NCI-H187 treated with DMSO at 0.1 percent for 48 hours (cell line): ENCODE measurements at places on chromosomes 1 and 21.

- no peak for DNase-seq
These were observed 30.9 kb downstream of the AGT start for GRCh38 chr1:230682882-230683610.

DNA sequence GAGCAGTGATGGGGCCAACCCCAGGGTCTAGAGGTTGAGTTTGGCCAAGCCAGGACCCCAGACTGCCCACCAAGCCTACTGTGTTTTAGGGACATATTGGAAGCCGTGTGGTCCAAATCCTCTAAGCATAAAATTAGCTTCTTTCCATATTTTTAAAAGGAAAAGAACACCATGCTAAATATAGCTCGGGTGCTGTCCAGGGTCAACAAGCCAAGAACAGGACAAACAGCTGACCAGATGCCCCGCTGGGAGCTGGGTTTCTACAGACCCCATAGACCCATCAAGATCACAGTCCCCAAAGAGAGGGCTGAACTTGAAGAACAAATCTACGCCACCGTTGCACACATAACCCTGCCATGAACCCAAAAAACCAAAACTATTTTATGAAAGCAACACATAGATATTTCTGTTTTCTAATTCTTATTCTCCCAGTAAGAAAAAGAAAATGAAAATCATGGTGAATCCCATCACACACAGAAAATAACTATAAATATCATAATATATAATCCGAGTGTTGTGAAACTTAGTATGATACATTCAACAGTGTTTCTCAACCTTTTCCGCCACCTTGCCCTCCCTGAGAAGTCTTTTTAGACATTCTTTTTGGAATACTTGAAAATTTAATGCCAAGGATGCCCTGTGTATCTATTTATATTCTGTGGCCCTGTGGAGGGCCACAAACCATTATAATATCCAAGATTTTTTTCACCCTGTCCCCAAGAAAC is 36.2 kb upstream of the FHAD1 start:
- DNase-seq: no peak

GRCh38 chr1:94272388-94272787 is 35.0 kb upstream of the ARHGAP29 start:
- no peak for DNase-seq

GRCh38 chr1:125080077-125080476 is 3895.3 kb downstream of the SRGAP2C start:
- no peak for DNase-seq

- DNase-seq: peak; percentile 97
These were observed at the start of gene C1orf116 for GRCh38 chr1:207032528-207033017. C1orf116 (minus strand) TSS chr1:207032756; CDS start chr1:207027598, 5,158 bp downstream.

- DNase-seq: no peak
These were observed 34.7 kb upstream of the CLSTN1 start for GRCh38 chr1:9858293-9859035.

DNA sequence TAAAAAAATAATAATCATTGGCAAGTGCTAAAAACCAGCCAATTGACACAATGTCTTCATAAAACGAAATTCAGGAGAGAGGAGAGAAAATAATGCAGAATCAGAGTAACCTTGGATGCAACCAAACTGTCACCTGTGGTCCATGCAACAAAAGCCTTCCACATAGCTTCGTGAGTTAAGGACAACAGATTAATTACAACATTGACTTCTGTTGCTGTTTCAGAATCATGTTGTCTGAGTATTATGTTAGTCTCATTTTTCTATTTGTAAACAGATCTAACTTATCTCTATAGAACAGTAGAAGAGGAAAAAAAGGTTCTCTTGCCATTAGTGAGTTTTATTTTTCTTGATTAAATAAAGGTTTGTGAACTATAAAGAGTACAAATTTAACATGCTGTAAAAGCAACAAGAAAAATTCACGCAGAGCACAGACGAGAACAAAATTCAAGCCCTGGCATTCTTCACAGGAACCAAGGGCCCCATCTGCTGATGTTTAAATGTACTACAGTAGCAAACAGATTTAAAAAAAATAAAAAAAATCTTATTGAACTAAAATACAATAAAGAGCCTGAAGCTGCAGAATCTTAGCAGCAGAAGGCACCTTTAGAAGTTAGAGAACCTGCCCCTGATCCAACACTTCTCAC is 381.1 kb upstream of the PKN2 start:
- DNase-seq: no peak

- no peak for DNase-seq
These were observed 104.9 kb upstream of the EDN2 start for GRCh38 chr1:41589395-41589794.

GRCh38 chr1:97209381-97209957 is 487.9 kb downstream of the PTBP2 start:
- DNase-seq: no peak

DNA sequence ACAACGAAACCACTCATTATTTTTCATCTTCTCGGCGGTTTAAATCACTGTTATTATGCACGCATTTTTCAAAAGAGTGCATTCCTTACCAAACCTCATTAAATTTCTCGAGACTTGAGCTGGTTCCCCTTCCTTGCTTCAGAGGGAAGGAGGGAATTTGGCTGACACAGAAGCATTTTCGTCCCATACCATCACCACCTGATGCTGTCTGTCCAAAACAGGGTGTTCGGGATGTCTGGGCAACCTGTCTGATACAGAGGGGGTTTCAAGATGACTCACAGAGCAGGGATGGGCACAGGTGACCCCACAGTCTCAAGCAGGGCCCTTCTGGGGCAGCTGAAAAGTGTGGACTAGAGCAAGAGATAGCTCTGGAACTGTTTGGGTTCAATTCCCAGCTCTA is 12.3 kb upstream of the RCC2 start:
- DNase-seq: no peak

DNA sequence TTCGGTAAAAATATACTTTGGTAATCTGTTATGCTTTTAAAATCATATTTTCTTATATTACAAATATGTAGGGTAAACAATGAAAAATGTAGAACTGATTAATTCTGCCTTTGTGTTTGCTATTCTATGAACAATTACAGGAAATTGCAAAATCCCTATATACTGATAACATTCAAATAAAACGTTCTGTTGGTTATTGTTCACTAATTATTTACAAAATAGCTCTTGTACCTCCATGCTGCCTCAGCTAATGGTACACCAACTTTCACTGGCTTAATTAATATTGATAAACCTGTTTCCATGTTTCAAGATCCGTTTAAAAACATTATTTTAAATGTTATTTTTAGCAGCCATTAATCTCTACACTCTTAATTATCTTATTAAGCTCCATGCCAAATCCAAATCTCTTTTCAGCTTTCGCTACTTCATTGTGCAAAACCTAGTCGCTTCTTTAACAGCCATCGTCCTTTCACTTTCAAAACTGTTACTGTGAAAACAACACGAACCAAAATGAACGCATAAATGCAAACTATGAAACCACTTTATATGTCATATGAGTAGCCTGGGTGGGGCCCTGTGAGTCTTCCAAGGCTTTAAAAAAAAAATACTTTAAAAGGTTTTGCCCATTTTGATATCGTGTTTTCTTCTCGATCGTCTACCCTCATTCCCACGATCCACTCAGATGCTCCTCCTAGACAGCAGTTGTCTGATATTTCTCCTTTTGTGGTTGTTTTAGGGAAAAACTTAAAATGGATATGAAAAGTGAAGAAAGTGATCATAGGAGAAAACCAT is 807.1 kb downstream of the USP25 start:
- no peak for DNase-seq

- no peak for DNase-seq
These were observed 10.0 kb upstream of the LBR start for GRCh38 chr1:225437710-225438437.

- DNase-seq: no peak
These were observed 97.3 kb downstream of the SUSD4 start for GRCh38 chr1:223266632-223267172.

GRCh38 chr1:28097100-28097472 is 8.7 kb upstream of the EYA3 start:
- no peak for DNase-seq

DNA sequence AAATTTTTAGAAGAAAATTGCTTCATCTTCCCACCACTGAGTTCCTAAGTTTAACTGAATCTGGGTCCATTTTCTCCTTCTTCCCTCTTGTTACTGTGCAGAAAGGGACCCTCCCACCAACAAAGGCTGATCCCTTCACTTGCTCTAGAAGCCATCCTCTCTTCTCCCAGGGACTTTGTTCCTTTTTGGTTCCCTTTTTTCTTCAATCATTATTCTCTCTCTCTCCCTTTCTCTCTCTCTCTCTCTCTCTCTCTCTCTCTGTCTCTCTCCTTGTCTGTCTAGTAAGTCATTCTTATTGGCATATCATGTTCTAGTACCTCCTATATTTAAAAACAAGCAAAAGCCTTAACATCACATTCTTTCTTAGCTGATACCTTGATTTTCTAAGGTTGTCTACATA is 31.7 kb upstream of the GADD45A start:
- DNase-seq: no peak

DNA sequence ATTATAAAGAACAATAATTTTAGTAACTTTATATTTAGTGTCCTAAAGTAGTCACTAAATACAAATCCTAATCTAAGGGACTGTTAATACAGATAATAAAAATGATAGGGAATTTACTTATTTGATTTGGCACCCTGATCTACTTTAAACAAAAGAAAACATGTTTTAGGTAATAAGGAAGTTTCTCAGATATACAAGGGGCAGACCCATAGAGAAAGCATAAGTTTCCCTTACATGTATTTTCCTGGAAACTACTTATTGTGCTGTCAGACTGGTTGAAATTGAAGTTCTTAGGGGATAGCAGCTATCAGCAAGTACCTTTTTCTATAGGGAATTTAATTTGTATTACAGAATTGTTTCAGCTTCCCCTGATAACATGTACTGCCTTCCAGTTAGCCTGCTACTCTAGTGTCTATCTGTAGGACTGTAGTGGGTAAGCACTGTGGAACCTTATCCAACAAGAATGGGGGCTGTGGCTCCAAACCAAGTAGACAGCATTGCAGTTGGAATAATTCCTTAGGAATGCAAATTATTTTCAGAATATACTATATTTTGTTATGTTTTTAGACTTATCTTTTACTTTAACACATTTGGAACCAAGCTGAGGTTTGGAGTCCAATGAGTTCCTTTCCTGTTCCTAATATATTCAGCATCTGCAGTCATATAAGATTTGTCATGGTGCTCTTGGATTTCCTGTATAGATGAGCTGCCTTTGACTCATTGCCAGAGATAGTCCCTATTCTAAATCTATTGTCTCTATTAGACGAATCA is 14.7 kb downstream of the MSH4 start:
- DNase-seq: no peak

DNA sequence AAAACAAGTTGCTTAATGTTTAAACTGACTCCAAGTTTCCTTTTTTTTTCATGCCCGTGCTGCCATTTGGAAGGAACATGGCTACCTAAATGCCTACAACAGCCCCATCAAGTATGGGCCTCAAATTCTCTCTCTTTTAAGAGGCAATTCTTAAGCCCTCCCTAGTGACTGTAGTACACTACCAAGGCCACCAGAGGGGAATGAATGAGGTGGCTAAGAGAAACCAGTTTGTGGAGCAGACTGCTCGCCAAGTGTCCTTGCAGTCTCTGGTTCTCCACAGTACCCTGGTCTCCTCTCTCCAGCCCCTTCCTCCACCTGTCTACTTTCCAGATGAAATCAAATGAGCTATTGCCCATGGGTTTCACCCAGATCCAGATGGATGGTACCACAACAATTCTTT is 1809.6 kb downstream of the BRINP3 start:
- DNase-seq: no peak

GRCh38 chr1:5554784-5555183 is 437.4 kb downstream of the NPHP4 start:
- DNase-seq: no peak

GRCh38 chr1:40936931-40937339 is 42.6 kb upstream of the CTPS1 start:
- no peak for DNase-seq

DNA sequence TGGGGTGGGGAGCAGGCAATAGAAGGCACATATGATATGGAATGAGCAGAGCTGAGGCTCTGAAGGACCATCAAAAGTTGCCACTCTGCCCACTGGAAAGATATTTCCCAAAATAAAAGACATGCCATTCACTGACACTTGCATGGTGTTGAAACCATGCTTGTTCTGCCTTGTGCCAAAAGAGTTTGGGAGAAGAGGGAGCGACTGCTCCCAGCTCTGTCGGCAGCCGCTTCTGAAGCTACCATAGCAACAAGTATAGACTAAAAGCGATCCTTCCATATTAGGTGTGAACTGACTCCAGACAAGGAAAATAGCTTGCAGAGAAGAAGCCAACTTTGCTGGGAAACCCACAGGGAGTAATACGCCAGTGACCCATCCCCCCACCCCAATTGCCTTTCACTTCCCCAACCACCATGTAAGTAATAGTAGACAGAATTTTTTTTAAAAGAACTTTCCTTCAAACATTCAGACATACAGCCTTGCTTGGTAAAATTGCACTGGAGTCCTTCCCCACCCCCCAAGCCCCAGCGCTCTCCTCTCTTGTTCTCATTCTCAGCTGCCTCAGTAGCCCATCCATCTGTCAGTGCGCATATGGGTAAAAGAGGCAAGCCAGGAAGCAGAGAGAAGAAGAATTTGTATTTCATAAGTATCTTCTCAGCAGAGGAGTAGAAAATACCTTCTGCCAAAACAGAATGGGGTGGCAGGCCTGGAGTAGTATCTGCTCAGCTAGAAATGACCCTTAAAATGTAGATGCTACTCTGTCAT is 263.7 kb downstream of the OMA1 start:
- no peak for DNase-seq

DNA sequence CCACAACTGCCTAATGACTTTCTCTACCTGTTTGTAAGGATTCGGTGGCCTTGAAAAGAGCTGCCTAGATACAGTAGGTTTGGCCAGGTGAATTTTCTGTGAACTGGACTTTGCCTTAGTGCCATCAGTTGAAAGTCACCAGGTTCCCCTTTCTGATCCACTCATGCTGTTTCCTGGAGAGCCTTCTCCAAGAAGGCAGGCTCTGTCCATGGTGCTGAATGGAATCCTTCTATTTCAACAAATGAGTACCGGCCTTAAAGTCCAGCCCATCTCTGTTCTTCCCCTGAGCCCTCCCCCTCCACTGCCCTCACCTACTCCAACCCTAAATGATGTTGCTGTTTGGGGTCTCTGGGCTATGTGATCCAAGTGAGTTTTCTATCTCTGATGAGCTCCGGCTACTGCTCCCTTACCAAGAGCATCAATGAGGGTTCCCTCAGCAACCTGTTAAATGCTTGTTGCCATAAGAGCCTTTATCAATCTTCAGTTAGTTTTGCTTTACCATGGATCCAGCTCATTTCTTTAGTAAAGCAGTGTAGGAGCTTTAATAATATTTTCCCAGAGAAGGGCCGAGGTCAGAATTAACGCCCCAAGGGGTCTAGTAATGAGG is 500.4 kb downstream of the PTPRU start:
- DNase-seq: no peak

DNA sequence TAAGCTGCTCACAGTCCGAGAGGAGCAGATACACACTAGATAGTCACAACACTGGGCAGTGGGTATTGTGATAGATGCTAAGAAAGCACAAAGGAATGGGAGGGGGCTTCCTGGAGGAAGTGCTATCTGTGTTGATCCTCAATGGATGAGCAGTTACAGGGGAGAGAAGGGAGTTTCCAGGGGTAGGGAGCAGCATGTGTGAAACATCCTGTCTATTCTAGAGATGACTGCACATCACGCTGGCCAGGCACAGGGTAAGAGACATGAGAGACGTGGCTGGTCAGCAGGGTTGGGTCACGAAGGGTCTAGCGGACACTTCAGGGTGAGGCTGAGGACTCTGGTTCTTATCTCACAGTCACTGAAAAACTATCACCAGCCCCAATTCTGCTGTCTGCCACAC is 235.2 kb downstream of the TRABD2B start:
- DNase-seq: no peak
